ENCODE measurements at places on chromosomes 3 and 15.
A peak's percentile ranks its signal among the peaks of the same experiment; 100 is the strongest.

DNA sequence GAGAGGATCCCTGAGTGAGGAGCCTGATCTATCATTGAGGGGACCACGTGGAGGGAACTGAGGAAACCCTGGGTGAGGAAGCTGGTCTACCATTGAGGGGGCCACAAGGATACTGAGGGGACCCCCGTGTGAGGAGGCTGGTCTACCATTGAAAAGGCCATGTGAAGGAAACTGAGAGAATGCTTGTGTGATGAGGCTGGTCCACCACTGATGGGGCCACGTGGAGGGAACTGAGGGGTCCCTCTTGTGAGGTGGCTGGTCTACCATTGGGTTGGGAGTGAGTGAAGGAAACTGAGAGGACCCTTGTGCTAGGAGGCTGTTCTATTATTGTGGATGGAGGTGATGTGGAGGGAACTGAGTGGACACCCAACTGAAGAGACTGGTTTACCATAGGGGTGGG, 161.3 kb downstream of the FBLN2 start:
- no peak for DNase-seq

DNA sequence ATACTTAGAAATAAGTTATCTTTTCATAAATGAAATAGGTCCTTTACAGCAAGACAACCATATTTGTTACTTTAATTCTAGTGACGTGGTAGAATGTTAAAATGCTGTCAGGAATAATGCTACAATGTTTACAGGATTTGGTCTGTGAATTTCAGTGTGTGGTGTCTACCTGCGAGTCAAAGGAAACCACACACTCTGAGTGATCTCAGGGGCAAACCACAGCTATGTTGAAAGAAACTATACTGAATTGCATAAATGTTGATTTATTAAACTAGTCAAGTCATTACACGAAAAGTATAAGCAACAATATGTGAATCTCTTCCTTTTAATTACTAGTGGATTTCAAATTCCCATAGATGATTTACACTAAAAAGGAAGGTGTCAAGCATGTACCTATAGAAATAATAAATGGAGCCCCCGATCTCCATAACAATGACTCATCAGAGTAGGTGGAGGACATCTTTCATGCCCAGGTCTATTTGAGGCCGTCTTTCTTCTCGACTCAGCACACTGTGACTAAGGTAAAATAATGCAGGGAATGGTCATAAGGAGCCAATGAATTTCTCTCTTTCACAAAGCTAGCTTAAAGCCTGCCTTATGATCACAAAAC, 463.0 kb downstream of the ERC2 start:
- DNase-seq, result no peak

- DNase-seq, result no peak
Measured at GRCh38 chr15:92847841-92848240, 52.3 kb upstream of the CHD2 start.

- DNase-seq, result no peak
Measured at GRCh38 chr3:880371-880770, 212.5 kb upstream of the CNTN6 start.

- DNase-seq, result no peak
Measured at GRCh38 chr3:190070622-190071347, 49.9 kb downstream of the P3H2 start.

GRCh38 chr3:107740992-107741896, 218.5 kb downstream of the BBX start:
- DNase-seq, result no peak

- DNase-seq, result no peak
Measured at GRCh38 chr3:134709561-134710312, 58.9 kb upstream of the KY start.

- no peak for DNase-seq
Measured at GRCh38 chr3:45223889-45224727, 2.0 kb downstream of the TMEM158 start.

DNA sequence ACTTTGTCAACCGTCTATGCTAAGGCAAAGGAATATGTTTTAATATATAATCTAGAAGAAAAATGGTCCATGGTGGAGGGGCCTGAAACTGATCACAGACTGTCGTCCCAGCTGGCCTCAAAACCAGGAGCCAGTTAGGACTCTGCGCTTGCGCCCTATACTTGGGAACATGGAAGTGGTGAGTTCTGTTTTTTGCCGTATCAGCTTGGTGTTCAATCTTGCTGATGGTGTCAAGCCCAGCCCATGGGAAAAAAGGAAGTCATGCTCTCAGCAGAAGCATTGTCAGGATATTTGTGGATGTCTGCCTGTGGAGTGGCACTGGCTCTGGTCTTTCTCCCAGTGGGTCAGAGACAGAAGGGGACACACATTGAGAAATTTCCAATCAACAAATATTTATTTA, 342.0 kb upstream of the CTDSPL start:
- no peak for DNase-seq

DNA sequence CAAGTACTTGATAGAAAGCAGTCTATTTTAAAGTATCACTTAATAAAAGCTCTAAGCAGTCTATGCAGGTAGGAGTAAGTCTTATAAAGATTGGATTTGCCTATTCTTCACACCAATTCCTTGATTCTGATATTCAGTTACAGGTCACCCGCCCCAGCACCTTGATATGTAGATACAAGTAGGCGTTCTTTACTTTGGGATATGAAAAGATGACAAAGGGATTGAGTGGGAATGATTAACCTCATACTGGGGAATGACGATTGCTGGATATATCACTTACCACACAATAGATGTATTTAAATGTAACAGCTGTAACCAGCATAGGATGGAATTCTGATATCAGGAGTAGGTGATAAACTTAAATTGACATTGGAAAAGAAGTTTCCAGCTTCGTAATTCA, 47.1 kb downstream of the HHLA2 start:
- DNase-seq, result no peak

DNA sequence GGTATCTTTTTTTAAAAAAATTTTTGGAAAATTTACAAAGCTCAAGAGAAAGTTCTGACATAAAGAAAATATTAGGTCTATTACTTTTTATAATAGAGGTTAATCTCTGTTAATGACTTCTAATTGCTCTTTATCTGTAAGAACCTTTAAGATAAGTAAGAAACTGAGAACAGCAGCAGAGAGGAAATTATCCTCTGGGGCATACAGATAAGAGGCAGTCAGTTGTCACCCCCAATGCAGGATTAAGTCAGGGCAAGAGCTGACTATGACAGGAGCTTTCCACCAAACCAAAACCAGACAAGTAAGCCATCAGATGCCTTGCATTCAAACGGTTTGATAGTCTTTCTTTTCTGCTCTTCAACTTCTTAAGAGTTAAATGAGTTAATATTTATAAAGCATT, 149.0 kb downstream of the GSK3B start:
- no peak for DNase-seq

- DNase-seq, result no peak
Measured at GRCh38 chr3:47421741-47422649, 41.2 kb downstream of the PTPN23 start.

- no peak for DNase-seq
Measured at GRCh38 chr3:106249159-106249558, 380.3 kb upstream of the CBLB start.

DNA sequence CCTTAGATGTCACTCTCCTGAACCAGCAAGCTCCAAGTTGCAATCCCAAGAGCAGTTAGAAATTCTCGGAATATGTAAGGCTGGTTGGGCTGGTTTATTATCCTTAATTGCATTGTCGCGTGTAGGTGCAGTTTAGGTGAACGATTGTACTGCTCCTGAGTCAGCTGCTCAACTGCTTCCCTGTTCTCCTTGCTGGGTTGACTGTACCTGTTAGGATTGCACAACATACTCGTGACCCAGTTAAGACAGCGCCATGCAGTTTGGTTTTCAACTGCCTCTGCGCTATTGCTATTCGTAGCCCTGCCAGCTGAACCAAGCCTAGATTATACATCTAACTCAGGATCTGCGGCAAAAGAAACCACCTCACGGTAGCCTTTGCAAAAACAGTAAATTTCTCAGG, 41.0 kb downstream of the BCL2L10 start:
- DNase-seq, result peak; percentile 89

GRCh38 chr3:57989646-57990045, 18.6 kb upstream of the FLNB start:
- DNase-seq, result no peak

DNA sequence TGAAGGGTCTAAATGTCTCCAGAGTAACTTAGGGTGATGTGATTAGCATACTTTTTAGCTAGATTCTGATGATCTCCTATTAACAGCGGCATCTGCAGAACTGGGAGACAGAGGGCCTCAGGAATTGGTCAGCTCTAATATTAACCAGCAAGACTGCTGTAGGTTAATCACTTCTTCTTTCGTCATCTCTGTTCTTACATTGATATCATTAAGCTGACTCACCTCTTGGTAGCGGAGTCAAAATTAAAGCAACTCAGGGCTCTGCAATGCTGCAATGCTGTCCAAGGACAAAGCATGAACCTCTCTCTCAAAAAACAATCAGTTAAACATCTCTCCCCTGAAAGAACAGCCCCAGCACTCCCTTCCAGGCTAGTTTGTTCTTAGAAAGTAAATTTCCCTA, 57.5 kb upstream of the TRA2B start:
- no peak for DNase-seq

DNA sequence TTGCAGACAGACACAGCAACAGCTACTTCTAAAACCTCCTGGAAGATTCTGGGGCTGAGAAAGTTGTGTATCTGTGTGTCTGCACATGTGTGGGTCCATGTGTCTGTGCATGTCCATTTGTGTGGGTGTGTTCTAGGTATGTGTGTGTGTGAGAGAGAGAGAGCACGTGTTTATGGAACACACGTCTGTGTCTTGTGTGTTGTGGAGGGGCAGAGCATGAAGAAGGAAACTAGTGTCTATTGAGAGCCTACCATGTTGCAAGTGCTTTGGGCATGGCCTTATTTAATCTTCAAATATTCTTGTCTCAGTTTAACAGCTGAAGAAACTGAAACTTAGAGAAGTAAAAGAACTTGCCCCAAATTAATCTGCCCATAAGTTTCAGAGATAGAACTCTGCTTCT, 327.5 kb downstream of the UACA start:
- no peak for DNase-seq

DNA sequence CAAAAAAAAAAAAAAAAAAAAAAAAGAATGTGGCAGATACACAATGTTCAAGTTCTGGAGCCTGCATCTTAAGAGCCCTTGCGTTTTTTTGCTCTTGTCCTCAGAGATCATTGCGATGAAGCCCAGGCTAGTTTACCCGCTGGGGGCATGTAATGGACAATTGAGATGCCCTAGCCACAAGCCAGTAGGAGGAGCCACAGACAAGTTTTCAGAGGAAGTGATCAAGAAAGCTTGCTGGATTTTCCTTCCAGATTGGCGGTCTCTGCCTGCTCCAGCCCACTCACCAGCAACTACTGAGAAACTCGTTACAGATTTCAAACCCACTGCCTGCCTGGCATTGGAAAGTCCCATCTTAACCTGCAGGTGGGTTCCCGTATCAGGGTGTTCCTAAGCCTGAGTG, 192.1 kb upstream of the EOMES start:
- DNase-seq, result no peak

DNA sequence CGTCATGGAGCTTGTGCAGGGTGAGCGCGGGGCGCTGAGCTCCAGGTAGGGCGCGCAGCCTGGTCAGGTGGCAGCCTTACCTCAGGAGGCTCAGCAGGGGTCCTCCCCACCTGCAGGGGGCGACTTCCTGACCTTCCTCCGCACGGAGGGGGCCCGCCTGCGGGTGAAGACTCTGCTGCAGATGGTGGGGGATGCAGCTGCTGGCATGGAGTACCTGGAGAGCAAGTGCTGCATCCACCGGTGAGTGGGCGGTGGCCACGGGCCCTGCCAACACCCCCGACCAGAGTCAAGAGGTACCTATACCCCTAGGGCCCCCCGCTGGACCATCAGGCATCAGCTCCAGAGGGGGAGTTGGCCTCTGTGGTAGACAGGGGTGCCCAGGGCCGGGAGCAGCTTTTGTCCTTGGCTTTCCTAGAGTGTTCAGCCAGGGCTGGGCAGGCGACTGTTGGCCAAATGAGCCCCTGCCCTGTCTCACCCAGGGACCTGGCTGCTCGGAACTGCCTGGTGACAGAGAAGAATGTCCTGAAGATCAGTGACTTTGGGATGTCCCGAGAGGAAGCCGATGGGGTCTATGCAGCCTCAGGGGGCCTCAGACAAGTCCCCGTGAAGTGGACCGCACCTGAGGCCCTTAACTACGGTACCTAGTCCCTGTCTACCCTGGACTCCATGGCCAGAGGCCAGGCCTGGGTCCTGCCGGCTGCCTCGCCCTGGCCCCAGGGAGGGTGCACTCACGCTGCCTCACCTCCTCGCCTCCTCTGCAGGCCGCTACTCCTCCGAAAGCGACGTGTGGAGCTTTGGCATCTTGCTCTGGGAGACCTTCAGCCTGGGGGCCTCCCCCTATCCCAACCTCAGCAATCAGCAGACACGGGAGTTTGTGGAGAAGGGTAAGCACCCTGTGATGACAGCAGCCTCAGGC, 9.1 kb downstream of the FES start:
- no peak for DNase-seq

DNA sequence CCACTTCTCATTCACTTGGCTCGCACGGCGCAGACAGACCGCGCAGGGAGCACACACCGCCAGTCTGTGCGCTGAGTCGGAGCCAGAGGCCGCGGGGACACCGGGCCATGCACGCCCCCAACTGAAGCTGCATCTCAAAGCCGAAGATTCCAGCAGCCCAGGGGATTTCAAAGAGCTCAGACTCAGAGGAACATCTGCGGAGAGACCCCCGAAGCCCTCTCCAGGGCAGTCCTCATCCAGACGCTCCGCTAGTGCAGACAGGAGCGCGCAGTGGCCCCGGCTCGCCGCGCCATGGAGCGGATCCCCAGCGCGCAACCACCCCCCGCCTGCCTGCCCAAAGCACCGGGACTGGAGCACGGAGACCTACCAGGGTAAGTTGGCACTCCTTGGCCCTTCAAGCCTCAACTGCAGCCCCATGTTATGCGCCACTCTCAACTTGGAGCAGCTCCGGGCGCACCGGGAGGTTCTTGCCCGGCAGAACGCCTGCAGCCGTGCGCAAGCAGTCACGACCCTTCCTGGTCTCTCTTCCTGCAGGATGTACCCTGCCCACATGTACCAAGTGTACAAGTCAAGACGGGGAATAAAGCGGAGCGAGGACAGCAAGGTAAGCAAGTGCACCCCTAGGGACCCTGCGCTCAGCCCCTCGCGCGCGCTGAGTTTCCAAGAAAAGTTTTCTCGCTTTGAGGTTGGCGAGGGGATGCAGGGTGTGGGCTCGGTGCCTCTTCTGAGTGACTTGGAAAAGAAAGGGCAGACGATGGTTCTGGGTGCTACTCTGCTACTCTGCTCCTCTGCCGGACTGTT, at the start of gene BHLHE40:
Gene BHLHE40, plus strand, starts transcription at position 10 of the 801 bp plus-strand sequence. Its CDS starts 282 bp downstream, at position 292.
- DNase-seq, result peak; percentile 30

All from T47D (cell line).